ENCODE measurements at places on chromosomes 7 and 10.

DNA sequence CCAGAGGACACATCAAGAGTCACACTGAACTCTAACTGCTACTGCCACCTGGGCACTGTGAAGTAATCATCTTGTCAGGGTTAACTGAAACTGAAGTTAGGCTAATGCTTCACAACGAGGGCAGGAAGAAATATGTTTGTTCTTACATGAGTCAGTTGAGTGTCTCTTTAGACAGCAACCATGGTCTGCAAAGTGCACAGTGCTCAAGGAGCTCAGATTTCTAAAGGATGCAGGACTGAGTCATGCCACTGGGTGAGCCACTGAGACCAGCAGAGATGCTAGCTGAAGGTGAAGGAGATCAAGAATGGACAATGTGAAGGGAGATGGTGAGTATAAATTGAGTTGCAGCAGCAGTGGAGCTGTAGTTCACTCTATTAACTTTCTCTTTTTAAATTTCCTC, 76.0 kb upstream of the CTTNBP2 start:
- DNase-seq: no peak

DNA sequence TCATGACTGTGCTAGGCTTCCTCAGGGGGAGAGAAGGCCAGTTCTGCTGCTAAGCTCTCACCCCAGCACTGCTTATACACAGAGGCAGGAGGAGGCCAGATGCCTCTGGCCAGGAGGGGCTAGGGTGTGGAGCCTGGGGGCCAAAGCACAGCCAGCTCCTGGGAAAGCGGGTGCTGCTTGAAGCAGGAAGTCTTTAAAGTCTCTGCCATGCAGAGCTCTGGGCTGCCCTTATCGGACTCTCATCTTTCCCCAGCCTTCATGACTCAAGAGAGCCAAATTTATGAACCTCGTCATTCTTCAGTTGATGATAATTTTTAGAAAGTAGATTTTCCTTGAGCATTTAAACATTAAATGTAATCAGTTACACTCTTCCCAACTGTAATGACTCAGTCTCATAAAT, 11.2 kb upstream of the TSPAN14 start:
- no peak for DNase-seq

- DNase-seq: peak; percentile 57
Observed at GRCh38 chr10:101061624-101062231, at the start of gene KAZALD1. TSS of gene KAZALD1 (plus strand) at chr10:101061989. CDS start at chr10:101062593, 604 bp downstream.

- no peak for DNase-seq
Observed at GRCh38 chr7:151168003-151168786, 701 bp upstream of the GBX1 start.

DNA sequence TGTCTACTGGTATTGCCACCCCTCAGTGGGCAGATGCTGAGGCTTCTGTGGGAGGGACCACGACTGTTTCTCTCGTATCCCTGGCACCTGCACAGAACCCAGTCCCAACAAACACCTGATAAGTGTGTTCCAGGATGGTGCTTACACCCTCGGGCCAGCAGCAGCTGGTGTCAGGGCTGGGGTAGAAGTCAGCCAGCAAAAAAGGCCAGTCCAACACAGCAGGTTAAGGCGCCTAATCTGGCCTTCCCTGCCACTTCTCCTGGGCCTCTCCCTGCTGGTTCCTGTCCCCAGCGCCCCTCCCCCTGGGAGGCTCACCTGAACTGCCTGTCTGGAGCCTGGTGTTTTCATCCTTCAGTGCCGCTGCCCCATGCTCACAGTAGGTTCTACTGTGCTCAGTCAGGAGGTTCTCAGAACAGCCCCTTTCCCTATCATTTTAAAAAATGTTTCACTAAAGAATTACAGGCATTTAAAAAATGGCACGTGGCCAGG, 20.0 kb downstream of the PODXL start:
- DNase-seq: no peak

GRCh38 chr10:51846856-51847506, 147.6 kb upstream of the CSTF2T start:
- no peak for DNase-seq

DNA sequence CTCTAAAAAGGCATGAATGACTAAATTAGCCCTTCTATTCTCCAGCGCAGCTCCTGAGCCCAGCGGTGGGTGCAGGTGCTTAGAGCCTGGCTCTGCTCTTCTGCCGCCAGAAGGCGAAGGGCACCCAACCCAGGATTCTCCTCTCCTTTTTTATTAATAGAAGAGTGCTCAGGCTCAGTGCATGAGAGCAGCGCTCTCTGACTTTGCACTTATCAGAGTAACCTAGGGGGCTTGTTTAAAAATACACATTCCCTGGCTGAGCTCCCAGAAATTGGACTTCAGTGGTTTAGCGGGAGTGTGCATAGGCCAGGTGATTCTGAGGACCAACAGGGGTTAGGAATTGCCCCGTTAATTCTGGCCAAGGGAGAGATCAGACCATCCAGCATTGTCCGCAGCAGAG, 1.7 kb upstream of the PFKP start:
- peak; percentile 57 for DNase-seq

Measured in NCI-H1092 treated with DMSO at 0.1 percent for 48 hours (cell line).